CD4-positive, alpha-beta T cell treated with Interleukin-10 for 1 hour (primary cell): ENCODE measurements at places on chromosomes 11 and 22.

DNA sequence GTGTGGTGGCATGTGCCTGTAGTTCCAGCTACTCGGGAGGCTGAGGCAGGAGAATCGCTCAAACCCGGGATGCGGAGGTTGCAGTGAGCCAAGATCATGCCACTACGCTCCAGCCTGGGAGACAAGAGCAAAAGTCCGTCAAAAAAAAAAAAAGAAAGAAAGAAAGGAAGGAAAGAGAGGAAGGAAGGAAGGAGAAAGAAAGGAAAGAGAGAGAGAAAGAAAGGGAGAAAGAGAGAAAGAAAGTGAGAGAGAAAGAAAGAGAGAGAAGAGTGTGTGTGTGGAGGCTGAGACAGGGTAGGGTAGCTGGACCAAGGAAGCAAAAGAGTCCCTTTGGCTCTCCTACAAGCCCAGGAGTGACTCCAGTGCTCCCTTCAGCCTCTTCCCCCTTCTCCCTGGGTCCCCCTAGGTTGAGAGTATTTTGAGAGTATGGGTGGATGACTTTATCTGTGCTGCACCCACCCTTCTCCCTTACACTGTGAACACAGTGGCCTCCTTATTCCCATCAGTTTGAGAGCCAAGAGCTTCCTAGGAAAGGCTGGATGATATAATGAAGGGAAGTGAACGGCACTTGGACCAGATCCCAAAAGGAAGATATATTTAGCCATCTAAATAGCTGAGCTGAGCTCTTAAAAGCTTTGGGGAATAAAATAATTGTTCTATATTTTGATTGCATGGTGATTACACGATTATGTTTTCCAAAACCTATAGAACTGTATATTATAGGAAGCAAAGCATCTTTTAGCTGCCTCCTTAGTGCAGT is 9.5 kb upstream of the DENND5A start:
- DNase-seq = no peak

GRCh38 chr11:20448834-20449233 is 61.3 kb downstream of the PRMT3 start:
- DNase-seq = no peak

GRCh38 chr11:60362241-60362640 is 16.1 kb upstream of the MS4A7 start:
- no peak for DNase-seq

- DNase-seq = no peak
Observed at GRCh38 chr11:87405356-87405755, 367.6 kb downstream of the TMEM135 start.

DNA sequence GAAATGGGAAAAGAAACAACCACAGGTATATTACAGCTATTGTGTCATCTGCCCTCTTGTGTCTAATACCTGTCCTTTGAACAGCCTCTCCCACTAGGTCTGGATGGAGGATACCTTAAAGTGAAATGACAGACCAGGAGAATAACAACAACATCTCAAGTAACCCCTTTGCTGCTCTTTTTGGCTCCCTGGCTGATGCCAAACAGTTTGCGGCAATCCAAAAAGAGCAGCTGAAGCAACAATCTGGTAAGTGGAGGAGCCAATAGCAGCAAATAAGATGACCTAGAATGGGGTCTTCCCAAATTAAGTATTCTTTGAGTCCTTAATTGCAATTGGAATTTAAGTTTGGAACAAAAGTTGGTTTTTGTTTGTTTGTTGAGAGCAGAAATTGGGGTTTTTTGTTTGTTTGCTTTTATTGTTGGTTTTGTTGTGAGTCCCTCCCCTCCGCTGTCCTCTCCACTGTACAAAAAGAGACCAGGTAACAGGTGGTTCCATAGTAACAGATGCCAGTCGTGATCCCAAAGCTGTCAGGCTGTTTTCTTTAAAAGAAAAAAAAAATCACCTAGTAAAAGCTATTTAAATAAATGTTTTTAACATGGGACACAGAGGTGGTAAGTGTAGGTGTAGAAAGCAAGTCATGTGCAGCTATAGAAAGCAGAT is 5.7 kb downstream of the UBE4A start:
- no peak for DNase-seq

DNA sequence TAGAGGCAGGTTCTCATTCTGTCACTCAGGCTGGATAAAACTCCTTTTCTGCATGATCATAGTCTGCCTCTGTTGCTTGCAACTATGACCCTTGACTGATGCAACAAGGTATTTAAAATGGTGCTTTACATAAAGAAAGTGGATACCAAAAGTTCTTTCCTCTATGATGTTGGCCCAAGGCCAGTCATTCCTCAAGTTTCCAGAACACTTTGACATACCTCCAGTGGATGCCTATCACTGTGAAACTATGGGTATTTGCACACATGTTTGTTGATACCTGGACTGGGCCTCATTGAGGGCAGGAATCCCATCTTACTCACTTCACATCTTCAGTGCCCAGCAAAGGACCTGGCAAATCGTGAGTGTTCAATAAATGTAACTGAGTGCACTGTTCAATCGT is 159.0 kb upstream of the ZC3H12C start:
- DNase-seq = no peak

- DNase-seq = no peak
Observed at GRCh38 chr11:337711-338110, 17.1 kb upstream of the IFITM3 start.

DNA sequence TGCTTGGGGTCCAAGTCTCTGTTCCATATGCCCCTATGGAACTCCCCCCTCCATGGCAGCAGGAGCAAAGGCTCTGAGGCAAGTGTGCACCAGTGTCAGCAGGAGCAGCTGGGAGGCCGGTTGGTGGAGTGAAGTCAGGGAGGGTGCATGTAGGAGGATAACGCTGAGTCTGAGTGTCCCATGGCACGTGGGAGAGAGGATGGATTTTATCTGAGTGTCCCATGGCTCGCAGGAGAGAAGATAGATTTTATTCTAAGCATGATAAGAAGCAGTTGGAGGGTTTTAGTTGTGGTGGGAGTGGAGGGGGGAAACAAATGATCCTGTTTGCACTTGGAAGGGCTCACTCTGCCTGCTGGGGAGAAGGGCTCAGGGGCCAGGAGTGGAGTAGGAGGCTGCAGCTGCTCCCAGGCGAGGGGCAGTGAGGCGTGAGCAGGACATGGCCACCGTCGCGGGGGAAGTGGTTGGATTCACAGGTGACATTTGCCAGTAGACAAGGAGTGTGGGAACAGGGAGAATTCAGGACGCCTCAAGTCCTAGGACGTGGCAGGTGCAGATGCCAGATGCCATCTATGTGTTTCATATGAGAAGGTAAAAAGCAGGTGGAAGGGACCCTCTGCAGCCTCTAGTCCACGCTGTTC is 33.6 kb upstream of the PARVG start:
- DNase-seq = no peak

- no peak for DNase-seq
Observed at GRCh38 chr11:68931911-68932310, 28.2 kb downstream of the IGHMBP2 start.

GRCh38 chr11:57491371-57492061 is 24.0 kb downstream of the SLC43A1 start:
- peak; percentile 54 for DNase-seq

- DNase-seq = no peak
Observed at GRCh38 chr11:59814021-59814420, 3.4 kb upstream of the MRPL16 start.
